ENCODE measurements at places on chromosomes 7 and 10.

- no peak for DNase-seq
Measured at GRCh38 chr7:8263048-8263447, 1.1 kb upstream of the ICA1 start.

GRCh38 chr7:50707236-50708006 is 75.3 kb downstream of the GRB10 start:
- no peak for DNase-seq

GRCh38 chr10:48199580-48200377 is 74.7 kb downstream of the FRMPD2 start:
- no peak for DNase-seq

GRCh38 chr10:88070080-88070880 is 206.9 kb downstream of the PTEN start:
- no peak for DNase-seq

DNA sequence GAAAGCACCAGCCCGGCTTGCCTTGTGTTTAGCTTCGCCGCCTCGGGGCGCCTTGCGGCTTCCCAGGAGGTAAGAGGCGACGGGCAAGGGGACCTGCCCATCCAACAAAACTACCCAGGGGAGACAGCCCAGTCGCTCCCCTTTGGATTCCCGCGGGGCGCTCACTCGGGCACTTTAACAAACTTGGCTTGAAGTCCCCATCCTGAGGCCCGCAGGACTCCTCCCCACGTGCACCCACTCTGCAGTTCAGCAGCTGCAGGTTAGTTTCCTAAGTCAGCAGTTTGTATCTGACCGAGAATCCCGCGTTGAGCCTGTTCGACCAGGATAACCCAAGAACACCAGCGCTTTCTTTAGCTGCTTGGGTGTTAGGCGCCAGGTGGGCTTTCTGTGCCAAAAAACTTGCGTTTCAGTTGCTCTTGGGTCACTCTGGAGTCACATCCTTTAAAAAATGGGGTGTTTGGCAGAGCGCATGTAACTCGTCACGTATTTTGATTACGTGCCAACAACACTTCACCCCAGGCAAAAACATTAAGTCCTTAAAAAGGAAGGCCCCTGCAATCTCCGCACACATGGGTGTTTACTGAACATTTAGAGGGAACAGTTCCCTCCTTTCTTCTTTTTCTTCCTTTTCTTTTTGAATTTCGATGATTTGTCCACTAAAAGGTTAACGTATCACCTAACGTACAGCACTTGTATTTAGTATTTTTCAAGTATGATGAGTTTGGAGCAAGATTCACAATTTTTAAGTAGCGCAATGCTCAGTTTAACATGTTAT is 876 bp downstream of the DNAH11 start:
- peak; percentile 14 for DNase-seq

DNA sequence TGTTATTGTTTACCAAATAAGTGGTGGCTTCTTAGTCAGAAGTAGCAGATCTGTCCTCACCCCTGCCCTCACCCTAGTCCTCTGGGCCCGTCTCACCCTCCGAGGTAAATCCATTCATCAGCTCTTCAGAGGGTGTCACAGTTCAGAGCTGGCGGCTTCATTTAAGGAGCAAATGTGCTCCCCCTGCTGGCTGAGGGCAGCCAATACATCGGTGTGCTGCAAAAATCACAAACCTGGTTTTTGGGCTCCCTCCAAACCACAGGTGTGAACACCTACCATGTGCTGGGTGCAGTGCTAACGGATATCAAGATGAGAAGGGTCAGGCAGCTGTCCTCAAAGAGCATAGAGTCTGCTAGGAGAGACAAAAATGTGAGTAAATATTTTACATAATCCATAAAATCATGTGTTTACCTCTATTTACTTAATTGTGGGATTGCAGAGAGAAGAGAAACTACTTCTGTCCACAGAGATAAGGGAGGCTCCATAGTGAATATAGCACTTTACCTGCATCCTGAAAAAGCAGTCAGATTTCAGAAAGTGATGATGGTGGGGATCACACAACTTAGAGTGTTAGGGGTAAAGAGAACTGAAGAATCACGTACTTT is 15.5 kb upstream of the CRTAC1 start:
- DNase-seq: peak; percentile 75

DNA sequence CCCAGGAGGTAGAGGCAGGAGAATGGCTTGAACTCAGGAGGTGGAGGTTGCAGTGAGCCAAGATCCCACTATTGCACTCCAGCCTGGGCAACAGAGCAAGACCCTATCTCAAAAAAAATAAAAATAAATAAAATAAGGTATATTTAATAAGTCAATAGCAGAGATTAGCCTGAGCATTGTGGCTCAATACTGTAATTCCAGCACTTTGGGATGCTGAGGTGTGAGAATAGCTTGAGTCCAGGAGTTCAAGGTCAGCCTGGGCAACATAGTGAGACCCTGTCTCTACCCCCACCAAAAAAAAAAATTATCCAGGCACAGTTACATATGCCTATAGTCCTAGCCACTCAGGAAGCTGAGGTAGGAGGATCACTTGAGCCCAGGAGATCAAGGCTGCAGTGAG is 38.4 kb upstream of the OIT3 start:
- DNase-seq: no peak

GRCh38 chr7:28020302-28020940 is 160.2 kb downstream of the JAZF1 start:
- DNase-seq: peak; percentile 77

DNA sequence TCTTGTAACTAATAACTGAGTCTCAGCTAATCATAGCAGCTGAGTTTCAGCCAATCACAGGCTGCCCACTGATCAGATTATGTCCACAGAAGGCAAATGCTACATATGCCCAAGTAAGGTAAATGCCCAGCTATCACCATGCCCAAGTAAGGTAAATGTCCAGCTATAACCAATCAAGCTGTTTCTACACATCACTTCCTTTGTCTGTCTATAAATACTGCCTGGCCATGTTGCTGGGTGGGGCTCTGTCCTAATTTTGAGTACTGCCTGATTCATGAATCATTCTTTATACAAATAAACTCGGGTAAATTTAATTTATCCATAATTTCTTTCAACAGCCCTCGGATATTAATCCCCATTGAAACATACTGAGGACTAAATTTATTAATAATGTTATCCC is 312.4 kb downstream of the CACNA2D1 start:
- no peak for DNase-seq

DNA sequence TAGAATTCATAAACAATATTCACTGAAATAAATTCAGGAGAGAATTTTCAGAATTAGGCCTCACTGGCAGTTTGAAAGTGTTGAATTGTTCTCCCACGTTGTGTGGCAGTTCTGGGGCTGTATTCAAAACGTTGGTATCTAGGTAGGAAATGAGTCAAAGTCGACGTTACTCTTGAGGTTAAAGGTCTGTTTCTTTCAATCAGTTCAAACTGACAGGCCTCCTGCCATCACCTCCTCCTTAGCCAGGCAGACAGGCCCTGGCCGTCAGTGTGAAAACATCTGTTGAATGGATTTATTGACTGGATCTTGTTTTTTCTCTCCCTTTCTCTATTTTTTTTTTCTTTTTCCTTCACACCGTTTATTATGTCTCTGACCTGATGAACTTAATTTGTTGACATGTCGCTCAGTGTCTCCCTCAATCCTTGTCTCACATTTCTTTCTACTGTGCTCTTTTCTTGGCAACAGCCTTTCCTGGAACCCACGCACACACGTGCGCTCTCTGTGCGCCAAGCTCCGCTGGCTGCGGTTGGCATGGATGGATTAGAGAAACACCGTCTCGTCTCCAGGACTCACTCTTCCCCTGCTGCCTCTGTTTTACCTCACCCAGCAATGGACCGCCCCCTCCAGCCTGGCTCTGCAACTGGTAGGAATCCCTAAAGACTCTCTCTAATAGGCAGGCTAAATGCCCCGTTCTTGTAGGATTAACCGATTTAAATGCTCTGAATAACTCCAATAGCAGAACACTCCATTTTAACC is 231.7 kb downstream of the HDAC9 start:
- no peak for DNase-seq

DNA sequence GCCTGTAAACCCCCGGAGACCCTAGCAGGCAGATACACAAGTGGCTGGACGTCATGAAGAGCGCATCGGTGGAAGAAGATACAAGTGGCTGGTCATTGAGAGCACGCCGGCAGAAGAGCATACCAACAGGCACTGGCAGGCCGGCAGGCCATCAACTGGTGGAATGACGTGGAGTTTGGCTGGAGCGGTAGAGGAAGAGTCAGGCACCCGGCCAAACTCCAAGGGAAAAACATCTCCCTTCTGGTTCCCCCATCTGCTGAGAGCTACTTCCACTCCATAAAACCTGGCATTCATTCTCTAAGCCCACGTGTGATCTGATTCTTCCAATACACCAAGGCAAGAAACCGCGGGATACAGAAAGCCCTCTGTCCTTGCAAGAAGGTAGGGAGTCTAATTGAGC is 113.4 kb upstream of the NPSR1 start:
- DNase-seq: no peak

- no peak for DNase-seq
Measured at GRCh38 chr7:12861070-12861469, 173.6 kb downstream of the ARL4A start.

DNA sequence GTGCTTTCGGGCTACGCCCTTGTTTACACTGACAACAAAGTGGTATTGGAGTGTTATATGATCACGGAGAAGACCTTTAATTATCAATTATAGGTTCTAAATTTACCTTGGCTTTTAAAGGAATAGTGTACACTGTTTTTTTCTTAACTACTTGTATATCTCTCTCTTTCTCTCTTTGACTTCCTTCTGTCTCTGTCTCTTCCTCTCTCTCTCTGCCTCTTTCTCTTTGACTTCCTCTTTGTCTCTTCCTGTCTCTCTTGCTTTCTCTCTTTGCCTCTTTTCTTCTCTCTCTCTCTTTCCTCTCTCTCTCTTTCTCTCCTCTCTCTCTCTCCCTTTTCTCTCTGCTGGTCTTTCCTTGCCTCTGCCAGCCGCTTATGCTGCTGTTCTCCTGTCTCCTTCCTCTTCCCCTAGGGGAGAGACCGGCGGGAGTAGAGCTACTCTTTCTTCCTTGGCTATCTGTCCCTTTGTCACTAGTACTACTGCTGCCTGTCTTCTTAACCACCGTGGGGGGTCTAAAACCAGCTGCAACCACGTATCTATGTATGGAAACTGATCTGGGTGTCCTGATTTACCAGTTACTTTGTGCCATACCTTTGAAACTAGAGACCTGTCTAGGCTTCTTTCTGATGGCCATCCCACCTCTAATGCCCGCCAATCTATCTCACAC is 36.9 kb upstream of the GSDME start:
- DNase-seq: no peak

GRCh38 chr10:91768123-91768522 is 30.1 kb upstream of the TNKS2 start:
- no peak for DNase-seq

DNA sequence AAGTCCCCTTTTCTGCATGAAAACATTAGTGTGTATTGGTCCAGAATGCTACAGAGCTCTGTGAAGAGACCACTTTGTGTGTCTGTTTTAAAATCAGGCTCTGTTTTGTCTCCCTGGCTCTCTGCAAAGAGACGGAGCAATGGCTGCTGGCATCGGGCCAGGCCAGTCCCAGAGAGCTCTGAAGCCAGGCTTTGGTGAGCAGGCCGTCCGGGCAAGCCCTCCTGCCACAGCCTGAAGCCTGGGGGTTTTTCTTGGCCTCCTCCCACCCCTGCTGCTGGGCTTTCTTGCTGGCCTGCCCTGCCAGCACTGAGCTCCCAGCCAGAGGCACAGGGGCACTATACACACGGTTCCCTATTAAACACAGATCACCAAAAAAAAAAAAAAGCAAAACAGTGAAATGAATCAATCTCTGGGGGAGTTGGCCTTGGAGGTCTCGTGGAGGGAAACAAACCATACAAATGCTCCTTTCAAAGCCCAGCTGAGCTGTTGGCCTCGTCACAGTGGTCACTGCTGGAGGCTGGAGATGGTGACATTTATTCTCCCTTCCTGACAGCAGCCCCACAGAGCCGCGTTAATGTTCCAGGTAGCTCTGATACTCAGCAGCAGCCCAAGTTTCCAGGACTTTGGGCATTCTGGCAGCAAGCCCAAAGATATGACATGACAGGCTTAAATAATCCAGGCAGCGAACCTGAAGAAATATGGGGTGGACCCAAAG is 237.2 kb downstream of the TCF7L2 start:
- DNase-seq: no peak

DNA sequence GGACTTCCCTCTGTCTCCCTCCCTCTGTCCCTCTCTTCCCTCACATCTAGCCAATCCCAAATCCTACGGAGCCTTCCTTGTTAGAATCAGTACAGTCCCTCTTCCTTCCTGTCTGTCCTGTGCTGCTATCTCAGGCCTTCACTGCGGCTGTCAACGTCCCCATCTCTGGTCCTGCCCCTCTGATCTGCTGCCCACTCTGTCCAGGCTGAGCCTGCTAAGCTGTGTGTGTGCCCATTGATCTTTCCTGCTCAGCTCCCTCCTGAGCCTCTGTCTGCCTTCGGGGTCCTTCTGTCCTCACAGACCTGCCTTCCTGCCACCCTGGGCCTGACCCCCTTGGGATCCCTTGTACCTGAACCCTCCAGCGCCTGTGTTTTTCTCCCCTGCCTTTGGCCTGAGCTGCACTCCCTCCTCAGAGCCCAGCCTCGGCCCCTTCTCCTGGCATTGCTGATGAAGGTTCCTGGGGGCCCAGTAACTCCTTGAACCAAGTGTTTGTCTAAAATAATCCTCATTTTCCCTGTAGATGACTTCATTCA is 182.1 kb upstream of the SHH start:
- no peak for DNase-seq

DNA sequence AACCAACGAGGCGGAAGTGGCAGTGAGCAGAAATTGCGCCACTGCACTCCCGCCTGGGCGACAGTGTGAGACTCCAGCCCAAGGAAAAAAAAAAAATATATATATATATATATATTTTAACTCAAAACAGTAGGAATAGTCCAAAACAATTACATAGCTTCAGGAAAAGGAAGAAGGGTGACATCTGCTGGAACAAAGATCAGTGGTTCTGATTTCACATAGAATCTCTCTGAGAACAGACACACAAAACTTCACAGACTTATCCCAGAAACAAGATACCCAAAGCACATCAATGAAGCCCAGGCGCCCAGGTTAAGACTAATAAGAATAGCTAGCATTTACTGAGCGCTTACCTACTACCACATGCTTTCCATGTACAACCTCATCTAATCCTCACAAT is 45.0 kb downstream of the DNMBP start:
- DNase-seq: no peak

GRCh38 chr7:151117565-151117964 is 31.3 kb downstream of the AGAP3 start:
- DNase-seq: no peak

DNA sequence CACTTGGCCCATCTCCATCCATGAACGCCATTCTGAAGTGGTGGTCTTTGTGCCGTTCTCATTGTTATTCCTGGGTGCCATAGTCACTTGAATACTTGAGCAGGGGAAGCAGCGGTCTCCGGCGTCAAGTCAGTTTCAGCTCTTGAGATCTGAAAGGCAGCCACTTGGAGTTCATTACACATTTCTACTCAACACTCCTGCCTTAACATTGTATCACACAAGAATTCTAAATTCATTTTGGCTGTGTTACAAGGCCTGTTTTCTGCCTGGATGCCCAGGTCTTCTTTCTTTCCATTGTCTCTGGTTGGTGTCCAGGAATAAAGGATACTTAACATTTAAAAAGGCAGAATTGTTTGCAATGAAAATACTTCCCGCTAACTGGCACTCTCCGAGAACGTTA is 69.0 kb upstream of the RAB11FIP2 start:
- no peak for DNase-seq

- no peak for DNase-seq
Measured at GRCh38 chr7:18939771-18940592, 177.5 kb downstream of the TWIST1 start.
